ENCODE measurements at places on chromosomes 16 and 17.

- DNase-seq = no peak
Measured at GRCh38 chr17:2749058-2749783, at the start of gene CCDC92B. Gene CCDC92B, minus strand, starts transcription at chr17:2749652. Its CDS starts 14,507 bp downstream, at chr17:2735145.

DNA sequence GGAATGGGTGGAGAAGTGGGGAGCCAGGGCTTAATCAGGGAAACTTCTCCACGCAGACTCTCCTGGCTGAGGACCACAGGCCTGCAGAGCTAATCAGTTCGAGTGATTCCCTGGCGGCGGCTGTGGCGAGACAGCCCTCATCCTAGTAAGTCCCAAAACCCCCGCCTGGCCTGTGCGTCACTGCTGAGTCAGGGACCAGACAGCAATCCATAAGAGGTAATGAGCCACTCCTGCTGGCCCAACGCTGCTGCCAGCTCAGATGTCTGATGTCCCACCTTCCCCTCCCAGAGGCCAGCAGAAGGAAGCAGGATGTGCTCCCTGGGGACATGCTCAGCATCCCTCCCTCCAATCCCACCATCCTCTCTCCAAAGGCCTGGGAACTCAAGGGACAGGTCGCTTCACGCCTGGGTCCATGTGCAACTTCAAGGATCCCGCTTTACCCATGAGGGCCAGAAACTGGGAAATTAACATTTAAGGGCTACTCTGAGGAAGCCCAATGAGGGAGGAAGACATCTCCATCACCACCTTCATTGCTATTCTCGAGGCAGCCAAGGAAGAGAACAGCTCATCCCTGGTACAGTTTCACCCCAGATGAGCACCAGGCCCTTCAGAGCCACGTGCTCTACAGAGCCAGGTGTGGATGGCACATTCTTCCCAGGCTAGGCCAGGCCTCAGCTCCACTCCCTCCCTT is 7.9 kb downstream of the ACLY start:
- no peak for DNase-seq

- DNase-seq = no peak
Measured at GRCh38 chr16:50534091-50534490, 14.1 kb upstream of the NKD1 start.

GRCh38 chr17:34620458-34620857 is 41.1 kb downstream of the TMEM132E start:
- DNase-seq = no peak

DNA sequence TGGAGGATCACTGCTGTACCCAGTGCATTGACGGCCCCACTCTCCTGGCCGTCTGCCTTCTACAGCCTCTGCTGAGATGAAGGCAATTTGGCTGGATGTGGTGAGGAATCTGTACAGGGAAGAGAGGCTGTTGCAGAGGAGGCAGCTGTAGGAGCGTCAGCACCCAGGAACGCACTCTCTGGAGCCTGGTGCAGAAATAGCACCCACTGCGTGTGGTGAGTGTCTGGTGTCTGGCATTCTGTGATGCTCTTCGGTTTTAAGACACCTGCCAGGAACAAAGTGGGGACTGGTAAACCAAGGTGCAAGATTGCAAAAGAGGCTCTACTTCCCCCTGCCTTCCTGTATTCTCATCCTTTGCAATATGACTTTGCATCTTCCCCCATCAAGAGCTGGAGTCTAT is 187.5 kb upstream of the SDK2 start:
- DNase-seq = no peak

DNA sequence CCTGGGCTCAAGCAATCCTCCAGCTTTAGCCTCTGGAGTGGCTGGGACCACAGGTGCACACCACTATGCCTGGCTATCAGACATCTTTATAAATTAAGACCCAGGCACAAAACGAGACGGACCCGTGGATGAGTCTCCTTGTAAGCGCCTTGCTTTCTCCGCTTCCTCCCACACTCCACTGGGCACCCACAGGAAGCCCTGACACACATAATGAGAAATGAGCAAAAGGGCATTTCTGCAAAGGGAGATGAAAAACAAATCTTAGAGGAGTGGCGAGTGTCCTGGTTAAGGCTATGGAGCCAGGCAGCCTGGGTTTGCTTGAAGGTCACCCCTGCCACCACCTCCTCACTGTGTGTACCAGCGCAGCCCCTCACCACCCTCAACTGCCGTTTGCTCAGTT is 56.3 kb downstream of the XYLT1 start:
- DNase-seq = no peak

GRCh38 chr16:29877266-29877961 is 14.4 kb upstream of the CDIPT start:
- peak; percentile 92 for DNase-seq

GRCh38 chr17:61232871-61233270 is 166.8 kb upstream of the TBX2 start:
- no peak for DNase-seq

- no peak for DNase-seq
Measured at GRCh38 chr16:81544700-81545271, 100.2 kb downstream of the CMIP start.

GRCh38 chr17:74770498-74771318 is 5.4 kb downstream of the NAT9 start:
- no peak for DNase-seq

DNA sequence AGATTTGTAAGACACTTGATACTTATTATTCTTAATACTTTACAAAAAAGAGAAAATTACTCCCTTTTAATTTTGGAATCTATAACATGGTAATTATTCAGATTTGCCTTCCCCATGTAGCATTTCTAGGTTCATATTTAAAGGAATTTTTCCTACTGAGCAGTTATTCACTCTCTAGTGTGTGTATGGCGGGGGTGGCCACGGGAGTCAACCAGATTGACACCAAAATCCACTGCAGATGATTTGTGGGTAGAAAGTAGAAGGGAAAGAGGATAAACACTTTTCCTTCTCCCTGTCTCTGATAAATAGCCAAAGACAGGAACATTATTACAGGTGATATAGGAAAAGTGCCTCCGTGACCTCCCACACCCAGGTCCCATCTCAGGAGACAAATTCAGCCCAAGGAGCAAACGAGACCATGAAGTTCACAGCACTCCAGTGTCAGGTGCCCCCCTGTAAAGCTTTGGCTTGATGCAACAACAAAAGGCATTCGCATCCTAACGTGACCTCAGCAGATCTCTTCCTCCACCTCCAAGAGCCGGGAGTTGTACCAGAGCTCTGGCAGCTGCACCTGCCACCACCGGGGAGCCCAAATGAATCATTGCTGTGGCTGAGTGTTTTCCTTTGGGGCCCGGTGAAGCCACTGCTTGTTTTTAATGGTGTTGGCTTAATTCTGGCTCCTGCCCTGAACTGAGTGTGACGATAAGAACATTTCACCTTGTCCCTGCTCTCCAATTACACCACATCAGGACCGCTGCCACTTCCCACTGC is 92.7 kb upstream of the NOL11 start:
- no peak for DNase-seq

- no peak for DNase-seq
Measured at GRCh38 chr16:2482249-2482648, 7.3 kb downstream of the TBC1D24 start.

DNA sequence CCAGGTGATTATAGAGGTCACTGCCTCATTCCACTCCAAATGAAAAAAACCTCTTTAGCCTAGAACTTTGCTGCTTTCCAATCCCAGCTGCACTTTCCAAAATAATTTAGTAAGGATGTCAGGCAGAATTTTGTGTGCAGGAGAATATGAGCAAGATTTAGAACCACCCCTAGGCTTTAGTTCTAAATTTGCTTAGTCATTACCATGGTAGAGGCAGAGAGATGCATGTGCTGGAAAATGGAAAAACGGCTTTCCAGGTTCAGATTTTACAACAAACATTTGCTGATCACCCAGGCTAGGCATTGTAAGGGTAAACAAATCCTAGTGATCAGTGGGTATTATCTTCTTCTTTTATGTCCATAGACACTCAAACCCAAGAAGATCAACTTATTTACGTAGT is 6.3 kb downstream of the KRT26 start:
- DNase-seq = no peak

- no peak for DNase-seq
Measured at GRCh38 chr16:477301-478157, 50.0 kb upstream of the CAPN15 start.

DNA sequence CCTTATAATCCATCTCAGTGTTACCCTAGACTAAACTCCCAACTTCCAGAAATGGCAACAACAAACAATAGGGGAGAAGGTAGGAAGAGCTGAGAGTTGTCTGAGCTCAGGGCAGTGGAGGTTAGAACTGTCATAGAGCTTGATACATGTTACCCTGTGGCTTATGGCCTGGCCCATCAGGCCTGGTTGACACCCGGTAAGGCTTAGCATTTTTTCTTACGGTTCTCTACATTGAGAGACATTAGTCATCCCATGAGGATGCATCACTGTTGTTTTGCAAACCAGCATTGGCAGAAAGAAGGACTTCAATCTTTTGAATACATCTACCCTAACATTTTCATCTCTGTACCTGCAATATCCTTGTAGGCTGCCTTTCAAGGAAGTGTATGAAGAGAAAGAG is 226.6 kb downstream of the PHKB start:
- no peak for DNase-seq
